A549 treated with AZD2906 at 1 μM for 4 hours (cell line): ENCODE measurements at places on chromosomes 6 and 20. TPM values are rescaled to one million over a fixed set of nuclear protein-coding genes. Genes with fewer than 3 reads are reported as not detected.

MCM8 gene
- 21.7 to 24.7 TPM (median 23.9 TPM) in 5 replicates for total RNA-seq

HEY2 gene
- 0.03 to 0.10 TPM (median 0.05 TPM) in 4 of 5 replicates, not detected in the other for total RNA-seq

SCRT2 gene
- 0.02 TPM in 1 of 5 replicates, not detected in the others for total RNA-seq

KATNA1 gene
- 10.1 to 14.2 TPM (median 11.1 TPM) in 5 replicates for total RNA-seq

SPATA2 gene
- total RNA-seq: 6.9 to 8.6 TPM (median 8.2 TPM) in 5 replicates

ZNF831 gene
- not detected in 5 replicates for total RNA-seq

RAET1L gene
- total RNA-seq: 0.34 to 0.50 TPM (median 0.39 TPM) in 5 replicates

GLP1R gene
- total RNA-seq: not detected in 5 replicates

KCNQ5 gene
- total RNA-seq: 1.3 to 1.6 TPM (median 1.6 TPM) in 5 replicates

SLC35D3 gene
- 0.05 to 0.09 TPM (median 0.09 TPM) in 4 of 5 replicates, not detected in the other for total RNA-seq

OR2B6 gene
- total RNA-seq: 0.10 TPM in 1 of 5 replicates, not detected in the others

PTCHD4 gene
- total RNA-seq: 0.02 to 0.05 TPM (median 0.04 TPM) in 4 of 5 replicates, not detected in the other

MYBL2 gene
- total RNA-seq: 77.2 to 82.4 TPM (median 77.9 TPM) in 5 replicates

HLA-DQA1 gene
- not detected in 5 replicates for total RNA-seq

CDH26 gene
- total RNA-seq: 0.05 to 0.20 TPM (median 0.12 TPM) in 4 of 5 replicates, not detected in the other

RFX6 gene
- not detected in 5 replicates for total RNA-seq

NR2E1 gene
- total RNA-seq: 0.05 TPM in 2 of 5 replicates, not detected in the others

METTL24 gene
- not detected in 5 replicates for total RNA-seq

MACROD2 gene
- total RNA-seq: 0.34 to 0.73 TPM (median 0.58 TPM) in 5 replicates

CABLES2 gene
- total RNA-seq: 5.0 to 6.1 TPM (median 5.6 TPM) in 5 replicates

PRDM1 gene
- 5.0 to 6.7 TPM (median 5.5 TPM) in 5 replicates for total RNA-seq

TRMT6 gene
- 58.0 to 66.1 TPM (median 61.1 TPM) in 5 replicates for total RNA-seq

MICA gene
- 28.1 to 29.7 TPM (median 28.9 TPM) in 5 replicates for total RNA-seq

HLA-B gene
- total RNA-seq: 18.9 to 30.6 TPM (median 26.0 TPM) in 5 replicates

APCDD1L gene
- 0.03 to 0.20 TPM (median 0.06 TPM) in 5 replicates for total RNA-seq

SEL1L2 gene
- total RNA-seq: not detected in 5 replicates

KIAA0408 gene
- total RNA-seq: 5.1 to 5.8 TPM (median 5.6 TPM) in 5 replicates

CGA gene
- total RNA-seq: 0.34 to 0.58 TPM (median 0.37 TPM) in 5 replicates

SLC22A16 gene
- 0.21 TPM in 1 of 5 replicates, not detected in the others for total RNA-seq

CLPSL2 gene
- total RNA-seq: 0.53 to 2.0 TPM (median 1.00 TPM) in 5 replicates

SMOC2 gene
- 0.03 to 0.06 TPM (median 0.05 TPM) in 3 of 5 replicates, not detected in the others for total RNA-seq

POU3F2 gene
- 0.01 to 0.02 TPM in 2 of 5 replicates, not detected in the others for total RNA-seq

SLC17A9 gene
- 0.02 to 0.16 TPM (median 0.13 TPM) in 5 replicates for total RNA-seq

ID4 gene
- 0.48 to 1.0 TPM (median 0.86 TPM) in 5 replicates for total RNA-seq

VSX1 gene
- 0.66 to 1.2 TPM (median 0.93 TPM) in 5 replicates for total RNA-seq

RIPOR2 gene
- total RNA-seq: 0.58 to 0.81 TPM (median 0.78 TPM) in 5 replicates

TRAPPC3L gene
- not detected in 5 replicates for total RNA-seq

SYCP2 gene
- total RNA-seq: 0.25 to 0.60 TPM (median 0.42 TPM) in 5 replicates

EDN3 gene
- 2.9 to 3.7 TPM (median 3.4 TPM) in 5 replicates for total RNA-seq

THBS2 gene
- total RNA-seq: 0.02 to 0.05 TPM (median 0.03 TPM) in 4 of 5 replicates, not detected in the other

LTA gene
- 0.07 to 0.23 TPM (median 0.08 TPM) in 3 of 5 replicates, not detected in the others for total RNA-seq

MUC22 gene
- 0.01 to 0.03 TPM (median 0.02 TPM) in 5 replicates for total RNA-seq

KHDC1L gene
- 0.22 to 0.33 TPM (median 0.26 TPM) in 5 replicates for total RNA-seq

BPIFB1 gene
- 0.03 to 0.15 TPM (median 0.07 TPM) in 5 replicates for total RNA-seq

TFB1M gene
- total RNA-seq: 6.8 to 9.9 TPM (median 7.7 TPM) in 5 replicates

GPR63 gene
- total RNA-seq: 0.33 to 0.50 TPM (median 0.34 TPM) in 5 replicates

BIRC7 gene
- total RNA-seq: 1.4 to 3.0 TPM (median 2.3 TPM) in 5 replicates

RSPO3 gene
- total RNA-seq: 59.5 to 80.5 TPM (median 63.8 TPM) in 5 replicates

LST1 gene
- total RNA-seq: 0.14 to 0.41 TPM (median 0.29 TPM) in 5 replicates

SEMG1 gene
- total RNA-seq: not detected in 5 replicates

CCN6 gene
- total RNA-seq: not detected in 5 replicates

EEF1A2 gene
- 138 to 177 TPM (median 153 TPM) in 5 replicates for total RNA-seq

ADGB gene
- total RNA-seq: not detected in 5 replicates

TRIM40 gene
- not detected in 5 replicates for total RNA-seq
